ENCODE measurements at places on chromosomes 7 and 10.

- no peak for DNase-seq
Observed at GRCh38 chr7:93851536-93851935, 39.0 kb downstream of the TFPI2 start.

DNA sequence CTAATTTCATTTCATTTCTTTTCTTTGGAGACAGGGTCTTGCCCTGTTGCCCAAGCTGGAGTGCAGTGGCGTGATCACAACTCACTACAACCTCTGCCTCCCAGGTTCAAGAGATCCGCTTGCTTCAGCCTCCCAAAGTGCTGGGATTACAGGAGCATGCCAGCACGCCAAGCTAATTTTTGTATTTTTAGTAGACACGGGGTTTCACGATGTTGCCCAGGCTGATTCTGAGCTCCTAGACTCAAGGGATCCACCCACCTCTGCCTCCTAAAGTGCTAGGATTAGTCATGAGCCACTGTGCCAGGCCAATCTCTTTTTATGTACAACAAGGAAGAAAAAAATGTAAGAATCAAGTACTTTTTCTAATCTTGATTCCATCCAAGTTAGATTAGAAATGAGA is 10.7 kb upstream of the KMT2E start:
- DNase-seq = peak; percentile 22

GRCh38 chr7:149175150-149175549 is 20.2 kb upstream of the ZNF282 start:
- DNase-seq = no peak

DNA sequence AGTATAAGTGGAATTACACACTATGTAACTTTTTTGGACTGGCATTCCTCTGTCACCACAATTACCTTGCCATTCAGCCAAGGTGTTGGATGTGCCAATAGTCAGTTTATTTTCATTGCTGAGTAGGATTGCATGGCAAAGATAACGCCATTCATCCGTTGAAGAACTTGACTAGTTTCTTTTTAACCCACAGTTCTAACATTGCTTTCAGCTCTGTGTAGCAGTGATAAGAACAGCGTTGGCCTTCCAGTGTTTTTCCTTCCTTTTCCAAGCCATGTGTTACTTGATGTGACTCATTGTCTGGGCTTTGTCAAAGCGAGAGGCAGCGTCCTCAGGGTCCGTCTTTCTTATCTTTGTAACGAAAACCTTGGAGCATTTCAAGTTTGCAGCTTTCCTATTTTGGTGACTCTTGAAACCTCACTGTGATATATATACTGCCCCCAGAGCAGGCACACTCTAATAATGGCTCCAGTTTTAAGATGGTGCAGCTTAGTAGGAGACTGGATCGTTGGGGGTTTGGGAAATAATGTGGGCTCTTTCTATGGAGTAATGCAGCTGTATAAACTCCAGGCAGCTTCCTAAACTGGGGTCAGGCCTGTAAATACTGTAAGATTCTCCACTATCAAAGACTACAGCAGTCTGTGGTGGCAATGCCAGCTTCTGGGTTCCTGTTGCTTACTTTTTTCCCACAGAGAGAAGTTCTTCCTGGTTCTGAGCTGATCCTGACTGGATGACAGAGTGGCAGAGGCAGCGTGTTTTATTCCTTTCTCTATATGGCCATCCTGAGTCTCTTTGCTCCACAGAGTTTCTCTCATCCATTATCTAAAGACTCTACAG is 41.7 kb downstream of the AKR1E2 start:
- DNase-seq = peak; percentile 19

- no peak for DNase-seq
Observed at GRCh38 chr7:106265133-106265532, 19.6 kb downstream of the NAMPT start.

DNA sequence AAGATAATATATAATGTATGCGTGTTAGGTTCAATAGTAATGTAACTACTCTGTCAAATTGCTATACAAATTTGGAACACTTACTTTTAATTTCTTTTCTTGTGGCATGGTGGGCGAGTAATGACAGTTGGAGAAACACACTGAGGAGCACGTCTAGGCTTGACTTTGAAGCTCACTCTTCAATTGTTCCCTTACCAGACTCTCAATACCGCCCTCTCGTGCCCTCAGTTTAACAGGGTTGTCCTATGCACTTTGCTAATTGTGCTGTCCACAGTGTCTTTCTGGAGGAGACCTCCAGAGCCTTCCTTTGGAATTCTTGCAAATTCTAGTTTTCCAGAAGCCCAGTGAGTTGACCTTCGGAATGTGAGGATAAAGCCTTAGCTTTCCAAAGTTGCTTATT is 107.2 kb upstream of the RELN start:
- peak; percentile 30 for DNase-seq

DNA sequence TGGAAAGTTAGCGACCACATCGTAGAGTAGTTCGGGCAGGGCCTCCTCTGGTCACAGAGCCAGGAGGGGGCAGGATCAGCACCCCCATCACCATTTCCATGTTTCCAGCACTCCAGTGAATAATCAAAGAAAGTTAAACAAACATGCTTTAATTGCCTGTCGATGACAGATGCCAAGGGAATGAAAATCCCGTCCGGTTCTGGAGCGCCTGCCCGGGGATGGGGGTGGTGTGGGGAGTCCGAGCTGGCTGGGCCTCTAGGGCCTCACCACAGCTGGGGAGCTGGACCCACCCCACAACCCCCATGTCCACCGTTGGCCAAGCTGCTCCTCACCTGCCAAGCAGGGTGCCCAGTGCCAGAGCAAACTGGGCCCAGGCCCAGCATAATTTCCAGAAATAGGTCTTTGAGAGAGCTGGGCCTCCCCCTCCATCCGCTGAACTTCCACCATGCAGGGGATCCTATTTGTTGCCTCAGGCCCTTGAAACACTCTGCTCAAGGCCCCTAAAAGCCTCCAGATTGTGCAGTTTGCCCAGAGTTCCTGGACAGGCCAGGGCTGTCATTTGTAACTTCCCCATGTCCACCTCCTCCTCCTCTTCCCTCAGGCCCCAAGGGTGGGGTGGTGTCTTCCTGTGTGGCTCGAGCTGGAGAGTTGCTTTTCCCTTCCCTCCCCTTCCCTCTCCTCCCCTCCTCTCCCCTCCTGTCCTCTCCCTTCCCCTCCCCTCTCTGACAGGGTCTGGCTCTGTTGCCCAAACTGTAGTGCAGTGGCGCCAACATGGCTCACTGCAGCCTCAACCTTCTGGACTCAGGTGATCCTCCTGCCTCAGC is 101.0 kb downstream of the MYL10 start:
- no peak for DNase-seq

- no peak for DNase-seq
Observed at GRCh38 chr7:28960071-28960840, 2.1 kb upstream of the TRIL start.
